ENCODE measurements at places on chromosomes 6 and 20.

DNA sequence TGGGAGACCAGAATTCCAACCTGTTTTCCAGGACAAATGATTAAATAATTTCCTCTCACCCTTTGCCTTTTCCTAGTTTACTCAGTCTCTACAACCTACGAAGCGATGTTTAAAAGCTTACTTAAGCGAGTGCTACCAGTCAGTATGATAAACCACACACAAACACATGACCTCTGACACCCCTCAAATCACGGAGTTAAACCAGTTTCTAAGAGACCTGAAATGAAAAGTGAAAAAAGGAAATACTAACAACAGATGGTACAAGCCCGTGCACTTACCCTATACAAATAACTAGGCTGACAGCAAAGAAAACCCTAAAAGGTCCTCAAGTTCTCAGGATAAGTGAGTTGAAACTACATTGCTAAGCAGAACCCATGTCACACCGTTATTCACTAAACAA lies 7.7 kb downstream of the TNFRSF21 start:
- no peak for DNase-seq

- DNase-seq: no peak
These were observed 36.0 kb upstream of the SCRT2 start for GRCh38 chr20:711576-711975.

- no peak for DNase-seq
These were observed 51.0 kb downstream of the NCOA6 start for GRCh38 chr20:34774449-34774848.

DNA sequence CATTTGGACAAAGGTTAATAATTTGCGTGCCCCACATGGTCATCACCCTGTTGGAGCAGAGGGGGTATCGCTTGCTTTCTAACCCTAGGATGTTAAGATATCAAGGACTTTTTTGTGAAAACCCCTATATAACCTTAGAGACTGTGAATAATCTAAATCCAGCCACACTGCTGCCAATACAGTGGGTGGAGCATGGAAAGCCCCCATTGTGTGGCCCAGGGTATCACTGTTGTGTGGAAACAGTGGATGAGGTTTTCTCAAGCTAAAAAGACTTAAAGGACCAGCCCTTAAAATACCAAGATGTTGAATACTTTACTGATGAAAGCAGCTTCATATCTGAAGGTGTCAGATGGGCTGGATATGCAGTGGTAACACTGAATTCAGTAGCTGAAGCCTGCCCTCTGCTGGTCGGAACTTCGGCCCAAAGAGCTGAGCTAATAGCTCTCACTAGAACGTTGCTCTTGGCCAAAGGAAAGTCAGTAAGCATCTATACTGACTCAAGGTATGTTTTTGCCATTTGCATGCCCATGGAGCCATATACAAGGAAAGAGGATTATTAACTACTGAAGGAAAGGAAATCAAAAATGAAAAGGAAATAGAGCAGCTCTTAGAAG lies 695.2 kb downstream of the PHF3 start:
- DNase-seq: peak; percentile 55

DNA sequence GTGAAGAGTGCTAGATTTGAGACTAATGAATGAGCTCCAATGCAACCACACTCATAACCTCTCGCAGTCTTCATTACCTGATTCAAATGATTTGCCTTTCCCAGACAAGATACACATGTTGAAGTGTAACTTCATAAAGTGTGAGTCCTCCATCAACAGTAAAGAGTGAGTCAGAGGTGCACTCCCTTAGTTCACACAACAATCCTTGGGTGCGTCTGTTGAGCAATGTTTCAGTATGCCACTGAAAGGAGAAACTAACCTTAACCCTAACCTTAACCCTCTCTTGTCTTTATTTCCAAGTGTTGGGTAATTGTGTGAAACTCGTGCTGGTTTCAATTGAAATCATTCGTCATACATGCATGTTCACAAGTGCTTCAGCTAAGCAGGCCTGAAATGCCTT lies 21.0 kb upstream of the RIN2 start:
- DNase-seq: no peak

- no peak for DNase-seq
These were observed 11.4 kb downstream of the IYD start for GRCh38 chr6:150380256-150380655.

DNA sequence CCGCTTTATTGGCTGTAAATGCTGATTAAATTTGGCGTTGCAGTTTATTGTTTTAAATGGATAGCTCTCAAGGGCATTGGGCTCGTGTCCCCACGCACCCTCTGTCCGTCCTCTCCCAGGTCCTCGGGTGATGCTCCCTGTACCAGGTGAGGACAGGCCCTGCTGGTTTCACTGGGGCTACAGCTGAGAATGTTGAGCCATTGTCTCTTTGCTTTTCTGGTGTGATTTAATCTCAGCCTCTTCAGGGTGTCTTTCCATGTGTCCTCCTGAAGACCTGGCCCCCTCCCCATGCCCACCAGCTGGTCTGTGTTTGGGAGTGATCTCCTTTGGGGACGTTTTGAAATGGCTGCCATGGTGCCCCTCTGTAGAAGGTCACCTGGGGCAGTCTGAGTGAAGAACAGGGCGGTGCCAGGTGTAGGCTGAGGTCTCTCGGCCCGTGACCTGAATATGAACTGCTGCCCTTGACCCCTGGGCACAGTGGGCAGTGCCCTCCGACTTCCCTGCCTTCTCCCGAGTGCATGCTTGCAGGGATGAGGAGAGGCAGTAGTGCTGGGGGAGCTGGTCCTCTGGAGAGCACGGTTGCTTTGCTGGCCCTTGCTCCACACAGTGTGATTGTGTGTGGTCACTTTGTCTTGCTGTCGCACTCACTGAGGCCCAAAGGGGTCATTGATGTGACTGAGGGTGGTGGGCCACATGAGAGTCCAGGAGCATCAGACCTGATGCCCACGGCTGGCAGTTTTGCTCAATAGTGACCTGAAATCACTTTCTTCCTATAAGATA lies 12.4 kb upstream of the C20orf204 start:
- no peak for DNase-seq

GRCh38 chr6:71982389-71982788 lies 96.0 kb downstream of the RIMS1 start:
- no peak for DNase-seq

GRCh38 chr20:53490620-53491019 lies 103.0 kb downstream of the ZNF217 start:
- DNase-seq: no peak
